ENCODE measurements at places on chromosomes 12 and 14.
A peak's percentile ranks its signal among the peaks of the same experiment; 100 is the strongest.

- DNase-seq = no peak
Observed at GRCh38 chr12:75390156-75390898, 562 bp upstream of the GLIPR1L2 start.

GRCh38 chr12:728781-729180 lies 23.6 kb upstream of the WNK1 start:
- DNase-seq = peak; percentile 59

DNA sequence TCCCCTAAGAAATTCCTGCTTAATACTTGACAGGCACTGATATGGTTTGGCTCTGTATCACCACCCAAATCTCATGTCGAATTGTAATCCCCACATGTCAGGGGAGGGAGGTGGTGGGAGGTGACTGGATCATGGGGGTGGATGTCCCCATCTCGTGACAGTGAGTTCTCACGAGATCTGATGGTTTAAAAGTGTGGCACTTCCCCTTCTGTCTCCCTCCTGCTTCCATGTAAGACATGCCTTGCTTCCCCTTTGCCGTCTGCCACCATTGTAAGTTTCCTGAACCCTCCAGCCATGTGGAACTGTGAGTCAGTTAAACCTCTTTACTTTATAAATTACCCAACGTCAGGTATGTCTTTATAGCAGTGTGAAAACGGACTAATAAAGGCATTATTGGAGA lies 198.0 kb downstream of the FOXN3 start:
- no peak for DNase-seq

- no peak for DNase-seq
Observed at GRCh38 chr14:90733139-90733808, 83.0 kb downstream of the TTC7B start.

GRCh38 chr12:11814374-11814773 lies 164.9 kb downstream of the ETV6 start:
- no peak for DNase-seq

GRCh38 chr14:88017535-88017934 lies 12.6 kb downstream of the GPR65 start:
- DNase-seq = no peak

GRCh38 chr14:52078095-52078531 lies 9.3 kb upstream of the NID2 start:
- DNase-seq = no peak
